ENCODE measurements at places on chromosomes 7 and 10. TPM values are rescaled to one million over a fixed set of nuclear protein-coding genes. Genes with fewer than 3 reads are reported as not detected.

SYCE1 gene
- total RNA-seq: not detected

GALNT17 gene
- total RNA-seq: not detected

CFAP43 gene
- under 0.01 TPM for total RNA-seq

SPDYE9 gene
- total RNA-seq: not detected

SP4 gene
- total RNA-seq: 4.1 TPM

SUV39H2 gene
- 9.6 TPM for total RNA-seq

CALHM1 gene
- total RNA-seq: not detected

VIPR2 gene
- not detected for total RNA-seq

MOGAT3 gene
- total RNA-seq: not detected

CALML3 gene
- total RNA-seq: not detected

GJC3 gene
- not detected for total RNA-seq

WEE2 gene
- total RNA-seq: not detected

KDM7A gene
- 1.2 TPM for total RNA-seq

NEBL gene
- 3.7 TPM for total RNA-seq

TMEM270 gene
- total RNA-seq: not detected

CXCL12 gene
- 76.7 TPM for total RNA-seq

COL28A1 gene
- total RNA-seq: under 0.01 TPM

PDZD7 gene
- 2.6 TPM for total RNA-seq

MRC1 gene
- not detected for total RNA-seq

ZSWIM8 gene
- total RNA-seq: 57.4 TPM

CTAGE4 gene
- total RNA-seq: 0.71 TPM

PNLIPRP3 gene
- total RNA-seq: not detected

DGKB gene
- 0.89 TPM for total RNA-seq

PPP1R9A gene
- total RNA-seq: not detected

IFIT3 gene
- total RNA-seq: 21.1 TPM

KEL gene
- not detected for total RNA-seq

NCF1 gene
- not detected for total RNA-seq

PGAM2 gene
- not detected for total RNA-seq

CRYGN gene
- not detected for total RNA-seq

PDK4 gene
- 0.29 TPM for total RNA-seq

CALML5 gene
- total RNA-seq: not detected

BMPER gene
- 0.35 TPM for total RNA-seq

ZNF736 gene
- total RNA-seq: 3.2 TPM

CPA5 gene
- total RNA-seq: not detected

SERPINE1 gene
- 2,020 TPM for total RNA-seq

ANKRD22 gene
- total RNA-seq: 0.58 TPM

CYP3A4 gene
- total RNA-seq: not detected

CLDN3 gene
- total RNA-seq: not detected

CUBN gene
- 0.35 TPM for total RNA-seq

TRIM50 gene
- total RNA-seq: not detected

ZNF804B gene
- not detected for total RNA-seq

CRCP gene
- total RNA-seq: 29.1 TPM

TAS2R5 gene
- total RNA-seq: not detected

RFC2 gene
- 38.6 TPM for total RNA-seq

ACTR1A gene
- 196 TPM for total RNA-seq

ABCF2 gene
- total RNA-seq: 69.5 TPM

CDK14 gene
- 36.6 TPM for total RNA-seq

MYH16 gene
- total RNA-seq: not detected

SLC39A12 gene
- not detected for total RNA-seq

TSPAN33 gene
- 2.6 TPM for total RNA-seq

NUTM2E gene
- total RNA-seq: not detected

GARIN1A gene
- total RNA-seq: not detected

FFAR4 gene
- not detected for total RNA-seq

Measured in myometrial cell (primary cell).